ENCODE measurements at places on chromosomes 7 and 10.

- DNase-seq = no peak
Observed at GRCh38 chr7:76377186-76377918, 18.6 kb upstream of the YWHAG start.

DNA sequence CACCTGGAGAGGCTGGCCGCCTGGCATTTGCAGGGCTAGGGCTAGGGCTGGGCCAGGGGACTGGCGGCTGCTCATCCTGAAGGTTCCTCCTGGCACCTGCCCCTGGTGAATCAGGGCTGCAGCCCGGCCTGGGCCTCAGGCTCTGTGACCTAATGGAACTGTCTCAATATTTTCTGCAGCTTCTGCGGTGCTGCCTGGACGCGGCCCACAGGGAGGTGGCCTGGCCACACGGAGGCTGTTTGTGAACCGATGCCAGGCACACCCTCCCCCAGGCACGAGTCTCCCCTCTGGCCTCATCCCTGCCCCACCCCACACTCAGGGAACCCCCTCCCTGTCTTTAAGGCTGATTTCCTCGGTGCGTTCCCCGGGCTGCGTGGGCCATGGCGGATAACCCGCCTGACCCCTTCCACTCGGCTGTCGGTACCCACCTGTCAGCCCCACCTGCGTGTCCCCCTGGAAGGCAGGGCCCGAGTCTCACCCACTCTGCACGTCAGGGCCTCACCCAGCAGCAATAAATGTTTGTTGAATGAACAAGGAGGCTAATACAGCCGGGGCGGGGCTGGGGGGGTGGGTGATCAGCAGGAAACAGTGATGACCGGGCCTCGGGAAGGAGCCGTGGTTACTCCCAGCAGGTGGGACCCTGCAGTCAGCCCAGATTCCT is 54.5 kb upstream of the DNAJB6 start:
- DNase-seq = no peak

GRCh38 chr10:19154375-19154774 is 105.8 kb downstream of the MALRD1 start:
- no peak for DNase-seq

- no peak for DNase-seq
Observed at GRCh38 chr10:121935702-121936101, 7.9 kb upstream of the ATE1 start.

GRCh38 chr7:46756996-46757395 is 824.9 kb downstream of the TNS3 start:
- DNase-seq = no peak

GRCh38 chr7:159064816-159065510 is 79.7 kb downstream of the VIPR2 start:
- DNase-seq = no peak
